Islet precursor cell (in vitro differentiated cells): ENCODE measurements at places on chromosomes 11 and 22.
A peak's percentile ranks its signal among the peaks of the same experiment; 100 is the strongest.

GRCh38 chr11:94185416-94186084 lies 56.9 kb downstream of the PANX1 start:
- no peak for DNase-seq

GRCh38 chr11:10784232-10785145 lies 24.2 kb downstream of the EIF4G2 start:
- no peak for DNase-seq

DNA sequence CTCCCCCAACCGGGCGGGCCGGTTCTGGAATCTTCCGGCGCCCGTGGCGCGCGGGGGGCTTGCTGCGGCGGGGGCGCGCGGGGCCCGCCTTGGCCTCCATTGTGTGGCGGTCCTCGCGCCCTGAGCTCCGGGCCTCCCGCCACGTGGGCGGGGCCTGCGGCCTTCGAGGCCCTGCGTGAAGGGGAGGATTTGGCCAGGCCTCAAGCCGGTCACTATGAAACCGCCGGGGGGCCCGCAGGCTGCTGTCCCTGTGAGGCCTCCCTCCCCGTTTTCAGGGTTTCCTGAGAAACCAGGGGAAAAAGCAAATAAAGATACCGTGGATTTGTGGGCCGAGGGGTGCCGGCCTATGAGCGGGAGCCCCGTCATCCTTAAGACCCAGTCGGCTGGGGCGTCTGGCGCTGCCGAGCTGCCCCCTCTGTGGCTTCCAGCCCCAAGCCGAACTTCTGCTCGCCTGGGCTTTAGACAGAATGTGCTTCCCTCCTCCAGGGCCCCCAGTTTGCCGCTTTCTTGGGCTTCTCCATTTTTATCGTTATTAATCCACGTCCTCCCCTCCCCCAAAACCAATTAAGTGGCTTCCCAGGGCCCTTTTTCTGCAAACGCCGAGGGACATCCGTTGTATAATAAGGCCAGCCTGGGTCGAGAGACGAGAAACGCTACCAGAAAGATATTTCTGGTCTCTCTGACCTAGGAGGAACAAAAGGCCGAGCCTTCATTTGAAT lies 602 bp downstream of the EWSR1 start:
- peak; percentile 67 for DNase-seq

DNA sequence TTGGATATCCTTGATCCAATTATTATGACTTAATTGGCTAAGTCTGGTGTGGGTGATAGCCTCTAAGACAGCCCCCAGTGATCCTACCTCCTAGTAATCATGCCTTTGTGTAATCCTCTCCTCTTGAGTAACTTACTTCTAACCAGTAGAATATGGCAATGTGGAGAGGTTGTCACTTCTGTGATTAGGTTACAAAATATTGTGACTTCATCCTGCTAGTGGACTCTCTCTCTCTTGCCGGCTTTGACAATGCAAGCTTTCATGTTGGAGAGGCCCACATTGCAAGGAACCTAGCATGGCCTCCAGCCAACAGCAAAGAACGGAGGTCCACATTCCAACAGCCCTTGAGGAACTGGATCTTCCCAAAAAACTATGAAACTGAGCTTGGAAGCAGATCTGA lies 19.5 kb downstream of the YPEL4 start:
- DNase-seq = no peak

DNA sequence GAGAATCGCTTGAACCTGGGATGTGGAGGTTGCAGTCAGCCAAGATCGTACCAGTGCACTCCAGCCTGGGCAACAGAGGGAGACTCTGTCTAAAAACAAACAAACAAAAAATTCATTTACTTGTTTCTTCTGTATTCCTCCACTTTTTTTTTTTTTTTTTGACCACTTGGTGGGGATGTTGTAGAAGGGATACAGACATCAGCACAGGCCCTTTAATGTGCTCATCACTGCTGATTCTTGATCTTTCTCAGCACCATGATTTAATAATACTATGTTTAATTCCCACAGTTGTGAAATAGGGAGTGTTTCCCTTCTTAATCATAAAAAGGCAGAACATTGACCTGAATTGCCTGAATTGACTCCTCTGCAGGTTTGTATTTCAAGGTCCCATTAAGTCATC lies 4.5 kb downstream of the TTC9C start:
- no peak for DNase-seq
